ENCODE measurements at places on chromosomes 1 and 21.

- DNase-seq = no peak
These were observed 38.2 kb upstream of the CSF3R start for GRCh38 chr1:36520771-36521420.

GRCh38 chr1:228013935-228014930, 7.4 kb downstream of the WNT3A start:
- no peak for DNase-seq

DNA sequence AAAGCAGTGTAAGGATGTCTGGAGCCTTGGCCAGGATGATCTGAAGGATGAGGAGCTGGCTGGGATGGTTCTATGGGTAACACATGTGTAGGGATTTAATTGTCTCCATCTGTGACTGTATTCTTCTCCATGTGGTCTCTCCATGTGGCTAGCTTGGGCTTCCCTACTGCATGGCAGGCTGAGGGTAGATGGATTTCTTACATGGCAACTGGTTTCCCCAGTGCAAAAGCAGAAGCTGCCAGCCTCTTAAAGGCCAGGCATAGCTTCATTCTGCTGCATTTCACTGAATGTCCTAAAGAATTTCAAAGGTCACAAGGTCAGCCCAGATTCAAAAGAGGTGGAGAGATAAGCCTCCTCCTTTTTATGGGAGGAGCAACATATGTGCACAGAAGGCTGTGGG, 61.7 kb downstream of the XCL2 start:
- DNase-seq = no peak

DNA sequence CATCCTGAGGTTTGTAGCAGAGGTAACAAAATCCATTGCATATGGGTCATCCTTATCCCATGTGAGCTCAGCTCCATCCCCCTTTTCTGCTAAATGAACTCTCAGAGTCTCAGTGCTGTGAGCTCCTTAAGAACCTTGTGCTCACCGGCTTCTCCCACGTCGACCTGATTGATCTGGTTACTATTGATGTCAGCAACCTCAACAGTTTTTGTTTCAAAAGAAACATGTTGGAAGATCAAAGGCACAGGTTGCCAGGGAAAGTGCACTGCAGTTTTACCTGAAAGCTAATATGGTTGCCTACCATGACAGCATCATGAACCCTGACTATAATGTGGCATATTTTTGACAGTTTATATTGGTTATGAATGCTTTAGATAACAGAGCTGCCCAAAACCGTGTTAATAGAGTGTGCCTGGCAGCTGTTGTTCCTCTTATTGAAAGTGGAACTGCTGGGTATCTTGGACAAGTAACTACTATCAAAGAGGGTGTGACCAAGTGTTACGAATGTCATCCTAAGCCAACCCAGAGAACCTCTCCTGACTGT, 131.4 kb downstream of the HS2ST1 start:
- DNase-seq = peak; percentile 23

DNA sequence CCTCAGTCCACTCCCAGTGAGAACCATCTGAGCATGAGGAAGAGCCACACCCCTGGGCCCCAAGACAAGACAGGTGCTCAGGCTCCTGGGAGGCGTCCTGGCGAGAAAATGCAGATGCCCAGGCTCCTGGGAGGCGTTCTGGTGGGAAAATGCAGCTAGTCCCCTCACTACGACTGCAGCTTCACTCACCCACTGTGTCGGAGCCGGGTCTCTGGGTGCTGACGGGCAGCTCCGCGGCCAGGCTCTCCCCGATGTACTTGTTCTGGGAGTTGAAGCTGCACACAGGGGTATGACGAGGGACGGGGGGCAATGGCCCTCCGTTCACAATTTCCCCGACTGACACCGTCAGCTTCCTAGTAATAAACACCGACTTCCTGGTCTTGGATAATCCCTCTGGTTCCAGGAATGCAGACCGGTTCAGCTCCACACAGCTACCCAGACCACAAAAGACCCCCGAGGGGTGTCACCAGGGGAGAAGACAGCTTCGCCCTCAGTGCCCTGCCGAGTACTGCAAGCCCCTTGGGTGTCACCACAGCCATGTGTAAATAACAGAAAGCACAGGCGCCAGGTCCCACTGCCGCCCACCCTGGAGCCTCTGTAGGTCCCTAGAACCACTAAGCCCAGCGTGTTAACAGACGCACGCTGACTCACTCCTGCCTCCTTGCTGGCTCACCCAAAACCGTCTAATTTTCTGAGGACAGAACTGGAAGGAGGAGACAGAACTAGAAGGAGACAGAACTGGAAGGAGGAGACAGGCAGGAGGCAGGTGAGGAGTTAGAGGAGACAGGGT, 19.5 kb downstream of the MCM3AP start:
- no peak for DNase-seq

Measured in activated naive CD8-positive, alpha-beta T cell treated with anti-CD3 and anti-CD28 coated beads, Interleukin-2, amount 50 U/mL, for 24 hours (primary cell).